ENCODE measurements at places on chromosomes 5 and 9.

DNA sequence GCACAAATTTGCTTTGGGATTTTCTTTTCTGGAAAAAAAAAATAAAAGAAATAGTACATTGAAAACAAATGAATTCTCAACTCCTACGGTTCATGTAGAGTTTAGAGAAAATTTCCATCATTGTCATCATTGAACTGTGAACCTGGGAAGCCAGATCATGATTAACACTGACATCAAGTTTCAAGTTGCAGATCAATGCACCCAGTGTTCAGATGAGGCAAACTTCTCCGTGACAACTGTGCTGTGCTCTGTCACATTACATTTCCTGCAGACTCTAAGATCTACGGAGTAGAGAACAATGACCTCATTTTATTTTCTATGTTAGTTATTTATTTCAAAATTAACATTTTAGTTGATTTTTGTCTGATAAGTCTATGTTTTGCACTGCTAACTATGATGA, 99.7 kb downstream of the MAP1B start:
- DNase-seq: no peak

DNA sequence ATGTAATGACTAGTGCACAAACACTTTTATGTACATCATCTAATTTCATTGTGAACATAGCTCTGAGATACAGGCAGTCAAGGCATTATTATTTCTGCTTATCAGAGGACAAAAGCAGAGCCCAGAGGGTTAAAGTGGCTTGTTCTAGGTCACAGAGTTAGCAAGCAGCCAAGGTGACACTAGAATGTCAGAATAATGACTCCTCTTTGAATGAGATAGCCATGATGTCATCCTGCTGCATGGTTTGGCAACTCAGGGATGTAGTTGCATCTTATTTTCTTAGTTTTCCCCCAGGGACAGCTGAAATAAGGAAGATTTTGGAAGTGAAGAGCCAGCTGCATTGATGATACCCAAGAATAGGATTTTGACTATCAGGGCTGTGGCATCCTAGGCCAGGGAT, 54.4 kb downstream of the KCNV2 start:
- DNase-seq: no peak

DNA sequence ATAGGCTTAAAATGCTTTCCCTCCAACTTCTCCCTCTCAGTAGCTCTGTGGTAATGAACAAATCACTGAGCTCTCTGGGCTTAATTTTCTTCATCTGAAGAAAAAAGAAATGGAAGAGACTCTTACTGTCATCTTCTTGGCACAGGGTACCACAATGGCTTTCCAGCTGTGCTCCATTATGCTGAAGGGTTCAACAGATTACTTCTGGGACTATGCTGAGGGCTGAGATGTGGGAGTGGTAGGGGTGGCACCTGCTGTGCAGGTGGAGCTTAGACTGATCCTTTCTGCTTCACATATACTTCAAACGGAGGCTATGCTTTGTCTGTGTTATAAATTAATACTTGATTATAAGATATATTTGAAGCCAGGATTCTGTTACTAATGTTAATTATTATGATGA, 840.2 kb upstream of the C9orf72 start:
- no peak for DNase-seq

DNA sequence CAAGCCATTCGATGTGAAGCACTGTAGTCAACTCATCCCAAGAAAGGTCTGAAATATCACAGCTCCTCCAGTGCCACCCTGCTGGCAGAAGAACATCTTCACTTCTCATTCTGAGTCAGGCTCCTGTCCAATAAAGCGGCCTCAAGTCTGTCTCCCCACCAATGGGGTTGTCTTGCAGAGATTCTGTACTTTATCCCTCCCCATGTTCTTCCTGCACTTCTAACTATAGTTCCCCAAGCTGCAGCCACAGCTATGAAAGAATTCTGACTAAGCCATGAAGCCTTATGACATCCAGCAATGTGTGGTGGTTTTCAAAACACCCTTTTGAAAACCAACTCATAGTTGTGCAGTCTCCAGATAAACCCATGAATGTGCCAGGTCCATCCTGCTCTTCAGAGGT, 6.8 kb downstream of the MACROH2A1 start:
- no peak for DNase-seq

DNA sequence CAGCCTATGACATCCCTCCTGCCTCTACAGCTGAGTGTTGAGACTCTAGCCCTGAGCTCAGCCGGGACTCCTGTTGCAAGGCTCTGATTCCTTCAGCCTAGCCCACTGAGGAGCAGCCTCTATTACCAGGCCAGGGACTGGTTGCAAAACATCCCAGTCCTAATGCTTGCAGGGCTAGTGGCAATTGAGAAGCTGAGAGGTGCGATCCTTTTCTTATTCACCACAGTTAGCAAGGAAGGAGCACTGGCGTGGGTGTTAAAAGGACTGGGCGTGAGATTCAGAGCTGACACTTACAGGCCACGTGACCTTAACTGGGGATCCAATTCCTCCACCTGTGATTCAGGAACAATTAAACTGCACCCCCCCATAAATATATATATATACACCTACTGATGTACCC, 58.8 kb downstream of the GARNL3 start:
- no peak for DNase-seq

- DNase-seq: no peak
These were observed 813.3 kb upstream of the WWC1 start for GRCh38 chr5:167478188-167478587.

- no peak for DNase-seq
These were observed 127.0 kb upstream of the PUM3 start for GRCh38 chr9:2970864-2971263.

GRCh38 chr5:172565455-172565854, 75.6 kb upstream of the NEURL1B start:
- no peak for DNase-seq

- no peak for DNase-seq
These were observed 11.0 kb upstream of the NANS start for GRCh38 chr9:98045234-98046179.

GRCh38 chr5:78691084-78691960, 42.8 kb upstream of the LHFPL2 start:
- DNase-seq: no peak

DNA sequence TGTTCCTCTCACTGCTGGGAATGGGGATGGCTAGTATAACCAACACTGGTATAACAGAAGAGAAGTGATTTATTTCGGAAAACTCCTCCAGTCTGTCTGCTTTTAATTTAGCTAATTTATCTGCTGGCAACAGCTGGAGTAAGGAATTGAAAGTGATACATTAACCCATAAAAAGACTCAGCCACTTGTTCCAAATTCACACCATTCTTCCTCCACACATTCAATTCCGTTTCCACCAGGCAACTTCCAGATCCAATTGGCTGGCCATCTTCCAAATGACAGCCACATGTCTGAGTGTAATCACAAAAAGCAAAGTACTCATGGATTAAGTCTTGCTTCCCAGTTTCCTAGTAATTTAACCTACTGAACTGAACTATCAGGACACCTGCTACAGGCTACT, 77.1 kb upstream of the RETREG1 start:
- DNase-seq: no peak

DNA sequence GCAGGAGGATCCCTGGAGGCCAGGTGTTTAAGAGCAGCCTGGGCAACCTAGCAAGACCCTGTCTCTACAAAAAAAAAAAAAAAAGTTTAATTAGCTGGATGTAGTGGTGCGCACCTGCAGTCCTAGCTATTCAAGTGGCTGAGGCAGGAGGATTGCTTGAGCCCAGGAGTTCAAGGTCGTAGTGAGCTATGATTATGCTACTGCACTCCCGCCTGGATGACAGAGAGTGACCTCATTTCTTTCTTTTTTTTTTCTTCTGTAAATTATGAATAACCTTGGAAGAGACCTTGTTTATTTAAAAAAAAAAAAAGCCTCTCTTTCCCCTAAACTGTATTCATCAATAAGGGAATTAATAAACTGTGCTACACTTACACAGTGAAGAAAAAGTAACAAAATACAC, 43.6 kb upstream of the SLC30A5 start:
- DNase-seq: no peak

GRCh38 chr9:94657021-94657725, 17.9 kb upstream of the FBP1 start:
- DNase-seq: no peak

DNA sequence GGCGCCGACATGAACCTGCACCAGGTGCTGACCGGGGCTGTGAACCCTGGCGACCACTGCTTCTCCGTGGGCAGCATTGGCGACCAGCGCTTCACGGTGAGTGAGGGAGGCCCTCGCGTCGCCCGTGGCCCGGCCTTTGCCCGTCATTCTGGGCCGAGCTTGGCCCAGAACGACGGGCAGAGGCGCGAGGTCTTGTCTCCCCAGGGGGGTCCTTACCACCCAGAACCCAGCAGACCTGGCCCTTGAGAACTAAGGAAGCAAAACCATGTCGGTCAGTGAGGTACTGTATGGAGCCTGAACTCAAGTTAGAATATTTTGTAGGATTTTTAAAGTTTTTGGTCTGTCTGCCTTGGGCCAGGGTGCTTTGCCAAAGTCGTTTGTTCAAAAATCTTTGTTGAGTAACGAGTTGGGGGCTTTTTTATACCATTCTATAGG, 691 bp downstream of the DMXL1 start:
- no peak for DNase-seq

All from stimulated activated CD4-positive, alpha-beta T cell treated with anti-CD3 and anti-CD28 coated beads, Interleukin-15, amount 100 ng/mL, for 1 hour (primary cell).